NCI-H510A treated with DMSO at 0.1 percent for 48 hours (cell line): ENCODE measurements at places on chromosomes 12 and 14.
A peak's percentile ranks its signal among the peaks of the same experiment; 100 is the strongest.

DNA sequence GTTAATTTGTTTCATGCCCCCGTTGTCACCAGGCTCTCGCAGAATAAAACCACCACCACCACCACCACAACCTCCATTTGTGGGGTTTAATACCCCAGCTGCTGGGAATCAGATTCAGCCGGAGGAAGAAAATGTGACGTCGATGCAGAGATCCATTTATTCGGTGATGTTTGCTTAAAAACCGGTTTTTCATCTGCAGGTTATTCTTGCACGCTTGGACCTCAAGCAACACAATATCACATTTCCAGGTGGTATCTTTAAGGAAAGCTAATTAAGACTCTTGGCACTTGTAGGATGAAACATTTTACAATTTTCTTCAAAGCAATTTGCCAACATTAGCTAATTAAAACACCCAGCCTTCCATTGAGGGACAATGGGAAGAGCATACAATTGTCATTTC is 39.8 kb downstream of the SPRING1 start:
- DNase-seq, result peak; percentile 99

DNA sequence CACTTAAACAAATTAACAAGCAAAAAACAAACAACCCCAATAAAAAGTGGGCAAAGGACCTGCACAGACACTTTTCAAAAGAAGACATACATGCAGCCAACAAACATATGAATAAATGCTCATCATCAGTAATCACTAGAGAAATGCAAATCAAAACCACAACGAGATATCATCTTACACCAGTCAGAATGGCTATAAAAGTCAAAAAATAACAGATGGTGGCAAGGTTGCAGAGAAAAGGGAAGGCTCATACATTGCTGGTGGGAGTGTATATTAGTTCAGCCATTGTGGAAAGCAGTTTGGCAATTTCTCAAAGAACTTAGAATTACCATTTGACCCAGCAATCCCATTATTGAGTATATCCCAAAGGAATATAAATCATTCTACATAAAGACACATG is 34.6 kb upstream of the NT5DC3 start:
- DNase-seq, result no peak

DNA sequence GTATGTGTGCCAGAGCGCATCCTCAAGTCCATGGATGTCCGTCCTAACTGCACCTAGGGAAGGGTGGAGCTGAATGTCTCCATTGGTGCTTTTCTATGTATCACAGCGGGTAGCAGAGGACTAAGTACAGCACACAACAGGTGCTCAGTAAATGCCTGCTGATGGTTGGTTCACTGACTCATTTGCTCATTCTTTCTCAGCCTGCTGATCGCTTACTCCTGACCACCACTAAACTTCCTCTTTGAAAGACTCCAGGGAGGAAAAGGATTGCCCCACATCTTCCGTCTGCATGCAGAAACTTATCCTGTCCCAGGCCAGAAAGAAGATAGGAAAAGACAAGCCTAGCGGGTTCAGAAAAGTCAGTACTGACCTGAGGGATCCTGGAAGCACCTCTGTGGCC is 66.3 kb downstream of the B4GALNT3 start:
- DNase-seq, result no peak

DNA sequence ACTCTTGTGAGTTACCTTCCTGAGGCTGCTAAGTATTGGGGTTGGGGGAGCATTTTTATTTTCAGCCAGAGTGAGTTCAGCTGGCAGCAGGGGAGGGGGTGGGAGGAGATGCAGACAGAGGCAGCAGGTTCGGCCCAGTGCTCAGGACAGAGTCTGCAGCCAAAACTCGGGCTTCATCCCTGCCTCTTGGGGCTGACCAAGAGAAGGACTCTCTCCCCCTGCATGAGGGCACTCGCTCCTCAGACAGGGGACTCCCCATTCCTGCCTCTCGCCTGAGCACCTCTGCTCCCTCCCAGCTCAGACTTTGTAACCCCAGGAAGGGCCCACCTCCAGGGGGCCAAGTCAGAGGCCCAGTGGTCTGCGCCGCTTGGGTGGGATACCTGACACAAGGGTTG is 1.1 kb upstream of the AKT1 start:
- no peak for DNase-seq
